ENCODE measurements at places on chromosomes 1 and 21.

GRCh38 chr1:218547957-218548730, 203.0 kb downstream of the TGFB2 start:
- DNase-seq = no peak

- DNase-seq = no peak
Measured at GRCh38 chr21:16455978-16456377, 726.2 kb downstream of the USP25 start.

- no peak for DNase-seq
Measured at GRCh38 chr1:95257758-95258157, 23.7 kb downstream of the RWDD3 start.

DNA sequence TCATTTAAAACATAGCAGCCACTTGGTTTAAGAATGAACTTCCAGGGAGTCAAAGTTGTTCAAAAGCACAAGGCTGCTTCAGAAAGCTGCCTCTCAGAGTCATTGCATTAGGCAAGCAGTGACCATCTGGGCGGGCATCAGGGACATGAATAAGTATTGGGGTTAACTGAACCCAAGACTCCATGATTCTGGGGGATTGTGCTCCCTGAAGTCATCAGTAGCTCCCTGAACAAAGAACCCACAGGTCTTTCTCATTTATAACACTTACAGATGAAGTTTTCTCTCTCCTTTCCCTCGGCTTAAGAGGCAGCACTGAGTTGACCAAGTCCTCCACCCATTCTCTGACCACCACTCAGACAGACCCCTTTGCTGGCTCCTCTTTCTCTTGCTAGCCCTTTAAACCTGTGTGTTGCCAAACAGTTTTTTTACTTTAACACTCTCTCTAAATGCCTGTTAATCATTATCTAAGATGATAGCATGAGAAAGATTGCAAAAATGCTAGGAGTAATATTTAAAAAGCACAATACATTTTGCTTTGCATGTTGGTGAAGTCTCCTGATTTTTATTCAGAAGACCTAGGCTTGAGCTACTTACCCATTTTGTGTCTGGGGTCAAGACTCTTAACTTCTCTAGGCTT, 77.0 kb upstream of the ARHGAP29 start:
- DNase-seq = no peak

- no peak for DNase-seq
Measured at GRCh38 chr1:195481293-195481692, 1126.9 kb downstream of the KCNT2 start.

Data from activated T-cell treated with anti-CD3 and anti-CD28 coated beads, Interleukin-2, amount 50 U/mL, for 48 hours (primary cell).